ENCODE measurements at places on chromosomes 5 and 9.

DNA sequence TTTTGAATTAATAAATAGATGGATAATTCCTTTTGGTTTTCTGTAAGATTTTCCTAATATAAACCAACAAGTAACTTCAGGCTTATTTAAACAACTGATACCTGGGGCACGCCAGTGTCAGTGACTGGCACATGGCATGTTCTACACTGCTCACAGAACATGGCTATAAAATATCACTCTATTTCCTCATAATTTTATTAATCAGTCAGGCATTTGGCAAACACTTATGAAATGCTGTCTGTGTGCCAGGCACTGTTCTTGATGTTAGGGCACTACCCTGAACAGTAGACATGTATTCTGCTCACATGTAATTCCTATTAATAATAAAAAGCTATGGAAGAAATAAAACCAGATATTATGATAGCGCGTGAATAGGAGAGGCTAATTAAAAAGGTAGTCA, 661.0 kb downstream of the DTWD2 start:
- DNase-seq, result no peak

DNA sequence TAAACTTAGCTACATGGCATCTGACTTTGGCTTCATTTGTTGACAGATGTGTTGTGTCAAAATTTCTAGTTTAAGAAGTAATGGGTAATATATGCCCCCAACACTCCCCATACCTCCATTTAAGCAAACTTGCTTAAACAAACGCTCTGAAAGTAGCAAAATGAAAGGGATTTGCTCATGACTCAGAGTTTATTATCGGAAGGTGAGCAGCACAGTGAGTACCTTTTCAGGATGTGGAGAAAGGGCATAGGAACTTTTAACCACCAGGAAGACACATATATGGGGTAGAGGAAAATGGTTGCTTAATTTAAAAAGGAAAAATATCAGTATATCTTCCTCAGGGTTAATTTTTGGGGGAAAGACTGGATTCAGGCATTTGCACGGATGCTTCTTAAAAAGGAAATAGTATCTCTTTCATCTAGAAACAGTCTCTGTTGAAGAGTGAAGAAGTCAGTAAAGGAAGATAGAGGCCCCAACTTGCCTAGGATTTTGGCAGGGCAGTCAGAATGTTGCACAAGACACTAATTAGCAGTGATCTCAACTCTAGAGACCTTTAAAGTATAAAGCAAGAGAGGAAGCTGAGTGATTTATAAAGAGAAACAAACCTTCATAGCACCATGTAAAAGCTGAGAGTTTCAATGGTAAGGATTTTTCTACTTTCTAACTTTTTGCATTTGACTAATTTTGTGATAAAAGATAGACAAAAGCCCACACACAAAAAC, 155.1 kb downstream of the TRIO start:
- DNase-seq, result no peak

- no peak for DNase-seq
These were observed 163.2 kb downstream of the TRIO start for GRCh38 chr5:14306329-14306815.

- no peak for DNase-seq
These were observed 127.2 kb upstream of the CXCL14 start for GRCh38 chr5:135705941-135706466.

DNA sequence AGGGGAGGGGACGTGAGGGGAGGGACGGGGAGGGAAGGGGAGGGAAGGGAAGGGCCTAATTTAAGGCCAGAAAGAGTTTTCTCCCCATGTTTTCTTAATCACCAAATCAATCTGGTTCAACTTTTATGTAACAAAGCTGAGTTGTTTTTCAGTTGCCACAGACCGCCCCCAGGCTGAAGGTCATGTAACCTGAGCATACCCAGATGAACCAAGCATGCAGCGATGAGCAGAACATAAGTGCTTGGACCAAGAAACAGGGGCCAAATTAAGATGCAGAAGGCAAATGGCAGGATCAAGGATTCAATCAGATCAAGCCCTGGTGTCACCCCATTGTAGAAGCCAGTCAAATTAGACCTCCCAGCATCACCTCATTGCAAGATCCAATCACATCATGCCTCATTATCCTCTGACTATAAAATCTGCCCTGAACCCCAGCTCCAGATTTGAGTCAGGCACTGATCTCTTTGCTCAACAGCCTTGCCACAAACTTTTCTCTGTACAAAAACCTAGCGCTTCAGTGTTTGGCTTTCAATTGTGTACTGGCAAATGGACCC, 113.5 kb upstream of the TNPO1 start:
- DNase-seq, result no peak

GRCh38 chr9:124212381-124213050, 45.2 kb upstream of the NEK6 start:
- DNase-seq, result no peak

DNA sequence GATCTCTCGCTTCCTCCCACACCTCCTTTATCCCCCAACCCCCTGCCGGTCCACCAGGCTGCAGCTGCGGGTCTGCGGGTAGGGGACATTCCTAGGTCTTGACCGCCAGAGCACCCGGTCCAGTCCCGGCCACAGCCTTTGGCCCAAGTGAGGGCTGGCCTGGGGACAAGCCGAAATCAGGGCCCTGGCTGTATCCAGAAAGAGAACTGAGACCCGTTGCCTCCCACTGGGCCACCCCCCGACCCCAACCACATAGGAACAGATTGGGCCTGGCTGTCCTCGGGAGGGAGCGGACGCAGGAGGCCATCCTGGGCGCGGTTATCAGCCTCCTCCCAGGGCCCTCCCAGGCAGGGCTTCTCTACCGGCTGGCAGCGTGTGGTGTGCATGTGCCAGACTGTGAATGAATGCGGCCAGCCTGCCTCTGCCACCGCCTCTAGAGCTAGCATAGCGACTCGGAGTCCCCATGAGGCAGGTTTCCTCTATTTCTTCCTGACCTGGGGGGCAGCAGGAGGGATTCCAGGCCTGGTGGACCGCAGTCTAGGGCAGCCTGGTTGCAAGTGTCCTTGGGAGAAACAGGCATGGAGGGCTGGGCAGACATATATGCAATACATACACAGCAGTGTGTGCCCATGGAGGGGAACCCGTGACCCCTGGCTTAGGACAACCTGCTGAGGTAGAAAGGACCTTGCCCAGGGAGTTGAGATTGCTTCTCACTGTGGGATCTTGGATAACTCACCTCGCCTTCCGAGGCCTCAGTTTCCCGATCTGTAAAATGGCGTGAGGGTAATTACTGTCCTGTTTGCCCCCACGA, 1.2 kb downstream of the N4BP3 start:
- DNase-seq, result peak; percentile 65

GRCh38 chr9:92954049-92954861, 6.9 kb downstream of the FGD3 start:
- DNase-seq, result peak; percentile 93

DNA sequence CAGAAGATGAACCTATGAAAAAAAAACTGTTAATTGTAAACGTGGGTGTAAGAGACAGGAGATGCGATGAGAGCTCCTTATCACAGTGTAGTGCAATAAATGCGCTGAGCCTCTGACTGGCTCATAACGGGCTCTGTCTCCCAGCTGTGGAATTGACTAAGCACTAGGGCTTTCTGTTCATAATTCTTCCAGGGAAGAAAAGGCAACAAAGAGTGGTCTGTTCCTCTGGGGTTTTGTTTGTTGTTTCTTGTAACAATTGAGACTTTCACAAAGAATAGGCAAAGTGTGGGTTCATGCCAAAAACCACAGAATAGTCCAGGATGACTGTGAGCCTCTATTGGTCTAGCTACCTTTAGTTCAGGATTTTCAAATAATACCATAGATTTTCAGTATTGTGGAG, 39.4 kb downstream of the UBE2QL1 start:
- no peak for DNase-seq

DNA sequence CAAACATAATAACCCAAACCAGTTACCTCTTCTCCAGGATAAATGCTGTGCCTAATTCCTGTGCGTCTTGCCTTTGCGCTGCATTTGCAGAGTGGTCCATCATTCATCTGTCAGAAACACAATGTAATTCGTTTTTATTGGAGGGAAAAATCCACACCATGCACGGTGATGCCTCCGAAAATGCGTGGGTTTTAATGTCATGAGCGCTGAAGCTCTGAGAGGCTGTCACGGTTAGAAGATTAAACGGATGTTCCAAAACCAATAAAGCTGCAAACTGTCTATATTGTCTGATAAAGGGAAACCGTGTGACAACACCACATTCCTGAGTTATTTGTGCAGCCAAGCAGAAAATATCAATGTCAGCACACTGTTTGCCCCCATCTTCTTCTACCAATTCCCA, 27.4 kb downstream of the DROSHA start:
- no peak for DNase-seq

- no peak for DNase-seq
These were observed 12.0 kb upstream of the PCSK5 start for GRCh38 chr9:75878488-75878860.

DNA sequence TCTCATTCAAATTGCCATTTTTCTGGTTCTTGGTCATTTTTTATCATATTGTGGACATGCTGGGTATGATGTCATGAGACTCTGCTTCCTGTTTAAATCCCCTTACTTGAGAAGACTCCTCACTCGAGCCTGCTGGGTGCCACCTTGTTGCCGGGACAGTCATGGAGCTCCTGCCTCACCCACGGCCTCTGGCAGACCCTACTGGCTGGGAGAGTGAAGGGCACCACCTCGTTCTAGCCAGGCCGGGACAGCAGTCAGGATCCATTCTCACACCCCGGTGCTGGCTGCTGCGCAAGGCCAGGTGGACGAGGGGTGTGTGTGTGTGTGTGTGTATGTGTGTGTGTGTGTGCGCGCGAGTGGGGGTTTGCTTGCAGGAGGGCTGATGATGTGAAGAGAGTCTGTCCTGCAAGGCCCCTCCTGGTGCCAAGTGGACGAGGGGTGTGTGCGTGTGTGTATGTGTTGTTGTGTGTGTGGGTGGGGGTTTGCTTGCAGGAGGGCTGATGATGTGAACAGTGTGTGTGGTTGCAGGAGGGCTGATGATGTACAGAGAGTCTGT, 4.4 kb downstream of the CEP72 start:
- DNase-seq, result no peak

DNA sequence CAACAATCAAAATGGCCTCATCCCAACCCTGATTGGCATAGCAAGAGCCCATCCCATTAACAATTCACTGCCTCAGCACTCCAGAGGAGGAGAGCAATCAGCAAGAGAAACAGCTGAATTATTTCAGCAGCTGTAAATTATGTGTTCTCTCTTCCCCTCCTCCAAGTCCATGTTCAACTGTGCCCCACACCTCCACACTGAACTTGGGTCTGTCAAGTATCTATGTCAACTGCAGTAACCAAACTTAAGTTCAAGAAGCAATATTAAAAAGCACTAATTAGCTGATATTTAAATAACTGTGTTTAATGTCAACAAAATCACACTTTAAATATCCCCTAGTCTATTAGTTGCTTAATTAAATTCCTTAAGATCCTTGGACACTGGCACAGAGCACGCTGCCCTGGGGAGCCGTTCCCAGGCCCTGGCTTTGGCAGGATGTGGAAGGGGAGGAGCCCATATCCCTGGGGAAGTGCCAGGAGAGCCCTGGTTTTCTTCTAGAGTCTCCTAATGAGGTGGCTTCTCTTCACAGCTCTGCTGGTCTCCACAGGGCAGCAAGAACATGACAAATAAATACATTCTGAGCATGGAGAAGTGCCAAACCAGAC, 50.6 kb downstream of the SIL1 start:
- DNase-seq, result no peak

DNA sequence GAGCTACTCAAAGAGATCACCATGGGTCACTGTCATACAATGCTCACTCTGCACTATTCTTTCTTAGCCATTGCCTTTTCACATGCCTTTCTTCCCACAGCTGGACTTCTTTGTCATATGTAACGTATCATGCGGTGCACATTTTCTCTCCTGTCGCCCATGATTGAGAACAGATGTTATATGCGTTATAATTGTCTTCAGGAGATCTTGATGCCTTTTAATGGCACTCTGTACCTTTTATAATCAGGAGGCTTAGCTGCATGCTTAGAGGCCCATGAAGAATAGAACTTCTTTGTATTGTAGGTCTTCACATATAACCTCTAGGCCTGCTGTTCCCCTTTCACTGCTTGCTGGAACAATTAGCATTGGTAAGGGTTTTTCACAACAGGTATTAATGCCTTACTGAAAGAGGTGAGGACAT, 436.1 kb downstream of the CDH10 start:
- no peak for DNase-seq

GRCh38 chr5:60687927-60688720, 11.8 kb downstream of the DEPDC1B start:
- no peak for DNase-seq

DNA sequence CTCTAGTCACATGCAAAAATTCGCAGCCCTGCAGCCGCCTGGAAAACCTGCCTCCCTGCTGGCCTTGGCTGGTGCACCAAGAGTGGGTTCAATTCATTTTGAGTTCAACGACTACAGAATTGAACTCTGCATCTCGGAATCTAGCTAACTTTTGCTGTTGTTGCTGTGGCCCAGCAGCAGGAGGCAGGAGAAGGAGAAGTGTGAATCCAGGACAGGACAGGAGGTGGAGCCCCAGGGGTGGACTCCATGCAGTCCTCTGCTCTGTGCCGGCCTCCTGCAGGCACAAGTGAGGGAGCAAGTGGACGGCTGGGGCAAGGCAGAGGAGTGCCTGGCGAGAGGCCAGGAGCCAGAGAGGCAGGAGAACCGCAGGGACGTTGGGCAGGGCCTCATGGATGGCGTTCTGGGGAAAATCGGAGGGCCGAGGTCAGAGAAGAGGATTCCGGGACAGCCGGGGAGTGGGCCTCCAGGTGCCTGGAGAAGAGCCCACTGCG, 214.2 kb downstream of the FANCC start:
- DNase-seq, result no peak

DNA sequence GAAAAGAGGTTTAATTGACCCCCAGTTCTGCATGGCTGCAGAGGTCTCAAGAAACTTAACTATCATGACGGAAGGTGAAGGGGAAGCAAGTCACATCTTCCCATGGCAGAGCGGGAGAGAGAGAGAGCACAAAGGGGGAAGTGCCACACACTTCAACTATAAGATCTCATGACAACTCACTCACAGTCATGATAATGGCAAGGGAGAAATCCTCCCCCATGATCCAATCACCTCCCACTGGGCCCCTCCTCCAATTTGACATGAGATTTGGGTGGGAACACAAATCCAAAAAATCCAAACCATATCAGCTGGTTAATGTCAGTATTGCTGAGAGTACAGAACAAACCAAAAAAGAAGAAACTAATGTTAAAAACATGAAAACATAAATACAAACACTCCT, 120.2 kb downstream of the STARD4 start:
- DNase-seq, result no peak

DNA sequence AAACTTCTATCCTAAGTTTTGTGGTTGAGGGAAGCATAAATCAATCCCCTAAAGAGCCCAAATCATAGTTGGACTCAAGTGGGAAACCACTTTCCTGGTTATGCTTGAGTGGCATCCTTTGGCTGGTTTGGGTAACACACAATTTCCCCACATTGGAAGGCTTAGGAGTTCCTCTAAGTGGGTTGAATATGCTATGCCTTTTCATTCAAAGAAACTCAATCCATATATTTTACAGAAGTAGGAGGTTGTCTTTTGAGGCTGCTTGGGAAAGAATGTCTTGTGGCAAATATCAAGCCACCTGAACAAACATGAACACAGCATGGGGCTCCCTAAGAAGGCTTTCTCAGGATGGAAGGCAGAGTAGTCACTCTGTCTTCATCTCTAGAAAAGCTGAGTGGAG, 121.1 kb downstream of the SPATA31D1 start:
- DNase-seq, result no peak

GRCh38 chr9:13990331-13990730, 323.6 kb downstream of the NFIB start:
- no peak for DNase-seq

Measured in CD4-positive, alpha-beta T cell treated with Interleukin-17A for 4 hours (primary cell).